Activated CD4-positive, alpha-beta T cell treated with anti-CD3 and anti-CD28 coated beads, Interleukin-2, amount 50 U/mL, for 24 hours (primary cell): ENCODE measurements at places on chromosomes 1 and 21.

DNA sequence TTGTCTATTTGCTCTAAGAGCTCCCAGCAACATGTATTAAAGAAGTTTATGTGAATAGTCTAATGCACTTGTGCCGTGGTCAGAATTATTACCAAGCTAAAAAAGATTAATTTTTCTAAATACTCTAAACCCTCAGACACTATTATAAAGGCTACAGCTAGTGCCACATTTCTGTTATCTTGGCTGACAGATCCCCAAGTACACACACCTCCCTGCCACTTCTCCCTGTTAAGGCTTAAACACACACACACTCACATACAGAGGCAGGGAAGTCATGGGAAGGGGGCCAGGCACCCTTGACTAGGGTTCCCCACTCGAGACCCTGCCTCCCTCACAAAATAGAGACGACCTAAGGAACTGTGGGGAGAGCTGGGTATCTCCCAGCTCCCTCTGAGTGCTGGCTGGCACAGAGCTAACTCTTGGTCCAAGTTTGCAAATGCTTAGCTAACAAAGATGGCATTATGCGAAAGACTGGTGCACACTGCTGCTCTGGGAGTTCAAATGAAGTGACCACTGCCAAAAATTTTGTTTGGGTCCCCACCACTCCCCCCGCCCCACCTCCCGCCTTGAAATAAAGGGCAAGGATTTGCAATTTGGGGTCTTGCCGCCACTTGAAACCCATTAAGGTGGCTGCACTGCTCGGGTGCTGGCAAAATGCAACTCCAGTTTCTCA, 9.8 kb downstream of the SSBP3 start:
- no peak for DNase-seq

DNA sequence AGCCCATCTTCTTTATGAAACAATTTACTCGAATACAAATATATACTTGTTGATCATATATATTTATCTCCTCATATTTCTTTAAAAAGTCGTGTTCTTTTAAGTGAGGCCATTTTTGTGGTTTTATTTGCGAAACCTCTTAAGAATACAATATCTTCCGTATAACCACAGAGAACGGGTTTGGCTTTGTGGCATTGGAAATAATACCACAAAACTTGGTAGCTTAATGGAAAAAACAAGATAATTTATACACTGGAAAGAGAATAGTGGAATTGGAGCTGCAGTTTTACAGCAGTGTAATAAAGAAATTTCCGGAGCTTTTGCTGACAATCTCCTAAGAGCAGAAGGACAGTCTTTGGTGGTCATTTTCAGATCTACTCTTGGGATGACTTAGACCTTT, 29.4 kb downstream of the PTGFR start:
- no peak for DNase-seq

GRCh38 chr1:17397910-17398695, 26.1 kb downstream of the PADI6 start:
- DNase-seq, result no peak

DNA sequence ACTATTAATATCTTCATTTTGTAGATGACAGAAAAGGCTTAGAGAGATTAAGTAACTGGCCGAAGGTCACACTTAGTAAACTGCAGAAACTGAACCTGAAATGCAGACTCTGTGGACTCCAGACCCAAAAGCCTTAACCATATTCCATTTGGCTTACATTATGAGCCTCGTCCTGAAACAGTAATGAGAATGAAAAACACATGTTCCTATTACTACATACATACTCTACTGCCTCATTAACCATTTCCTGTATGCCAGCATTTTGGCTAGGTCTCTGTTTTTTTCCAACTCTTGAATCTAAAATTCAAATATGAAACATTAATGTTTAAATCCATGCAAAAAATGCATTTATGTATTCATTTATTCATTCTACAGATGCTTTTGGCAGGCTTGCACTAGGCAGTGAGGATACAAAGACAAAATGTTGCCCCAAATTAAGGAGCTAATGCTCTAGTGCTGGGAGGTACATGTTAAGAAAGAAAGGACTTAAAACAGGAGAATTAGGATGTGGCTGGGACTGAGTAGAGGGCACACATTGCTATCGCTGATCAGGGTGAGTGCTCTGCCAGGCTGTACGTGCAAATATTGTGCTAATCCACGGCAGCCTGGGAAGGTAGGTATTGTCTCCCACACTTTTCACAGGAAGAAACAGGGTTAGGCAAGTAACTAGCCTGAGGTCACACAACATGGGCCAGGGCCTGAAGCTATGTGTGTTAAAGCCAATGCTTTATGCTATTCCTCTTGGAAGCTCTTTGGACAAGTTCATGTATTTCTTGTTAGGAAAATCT, 14.0 kb downstream of the DEGS1 start:
- no peak for DNase-seq

DNA sequence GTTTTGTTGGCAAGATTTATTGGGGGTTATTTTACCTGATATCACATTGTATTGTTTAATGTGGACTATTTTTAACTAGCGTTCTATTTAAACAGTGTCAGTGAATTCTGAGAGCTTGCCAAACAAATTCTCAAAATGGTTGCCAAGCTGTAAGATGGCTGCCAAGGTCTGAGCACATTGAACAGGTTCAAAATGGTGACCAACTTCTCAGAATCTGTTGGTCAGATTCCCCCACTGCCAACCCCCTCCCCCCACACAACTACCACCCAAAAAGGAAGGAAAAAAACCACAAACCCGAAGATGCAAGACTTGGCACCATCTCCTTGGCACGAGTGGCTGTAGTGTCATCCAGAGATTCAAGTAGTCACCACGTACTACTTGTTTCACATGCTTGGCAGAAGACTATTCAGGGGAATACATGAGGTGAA, 159.1 kb downstream of the NFIA start:
- DNase-seq, result no peak

- DNase-seq, result no peak
These were observed 238 bp upstream of the SCP2 start for GRCh38 chr1:52926864-52927211.

GRCh38 chr1:5481889-5482288, 510.3 kb downstream of the NPHP4 start:
- DNase-seq, result peak; percentile 27

DNA sequence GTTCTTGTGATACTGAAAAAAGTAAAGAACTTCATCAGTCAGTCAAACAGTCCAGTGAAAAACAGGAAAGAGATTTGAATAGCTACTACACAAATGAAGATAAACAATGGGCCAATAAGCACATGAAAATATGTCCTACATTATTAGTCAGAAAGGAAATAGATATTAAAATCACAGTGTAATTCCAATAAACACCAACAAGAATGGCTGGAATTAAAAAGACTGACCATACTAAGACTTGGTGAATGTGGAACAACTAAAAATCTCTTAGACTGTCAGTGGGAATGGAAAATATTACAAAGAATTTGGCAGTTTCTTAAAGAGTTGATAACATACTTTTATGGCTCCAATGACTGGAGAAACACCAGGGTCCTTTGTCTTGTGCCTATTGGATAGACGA, 241.8 kb upstream of the USP24 start:
- no peak for DNase-seq

- no peak for DNase-seq
These were observed 1.5 kb downstream of the RO60 start for GRCh38 chr1:193060938-193061337.
